ENCODE measurements at places on chromosomes 7 and 10.

- DNase-seq: no peak
Measured at GRCh38 chr10:80152820-80153219, 20.3 kb downstream of the PLAC9 start.

DNA sequence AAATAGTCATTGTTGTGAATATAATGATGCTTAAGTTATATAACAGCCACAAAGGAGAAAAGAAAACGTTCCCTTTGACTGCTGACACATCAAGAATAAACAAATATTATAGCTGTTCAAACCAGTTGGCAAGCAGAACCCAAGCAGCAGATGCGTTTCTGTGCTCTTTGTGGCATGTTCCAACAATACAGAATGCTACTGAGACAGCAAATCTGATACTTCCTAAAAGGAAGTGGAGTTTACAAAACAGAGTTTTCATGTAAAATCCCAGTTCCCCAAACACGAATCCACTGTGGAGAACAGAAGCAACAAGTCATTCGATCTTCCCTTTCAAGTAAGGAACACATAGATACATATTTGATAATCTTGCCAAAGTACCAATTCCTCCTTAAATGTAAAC, 170.9 kb upstream of the ASAH2 start:
- DNase-seq: peak; percentile 79

DNA sequence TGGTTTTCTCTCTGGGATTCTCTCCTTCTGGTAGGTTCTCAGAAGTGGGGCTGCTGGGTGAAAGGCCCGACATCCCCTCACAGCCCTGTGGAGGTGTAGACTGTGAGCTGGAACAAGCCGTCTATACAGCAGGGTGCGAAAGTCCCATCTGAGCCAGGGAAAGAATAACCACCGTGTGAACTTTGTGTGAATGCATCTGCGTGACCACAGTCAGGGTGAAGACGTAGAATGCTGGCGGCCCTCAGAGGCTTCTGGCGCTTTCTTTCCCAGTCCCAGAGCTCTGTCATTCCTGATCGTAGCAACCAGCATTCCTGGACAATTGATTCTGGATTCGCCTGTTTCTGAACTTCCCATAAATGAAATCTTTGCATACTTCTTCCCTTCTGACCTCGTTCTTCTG, 30.0 kb downstream of the ELFN1 start:
- no peak for DNase-seq

GRCh38 chr7:732094-732541, 5.0 kb upstream of the PRKAR1B start:
- peak; percentile 10 for DNase-seq

- DNase-seq: no peak
Measured at GRCh38 chr7:84529480-84530205, 335.1 kb upstream of the SEMA3A start.

DNA sequence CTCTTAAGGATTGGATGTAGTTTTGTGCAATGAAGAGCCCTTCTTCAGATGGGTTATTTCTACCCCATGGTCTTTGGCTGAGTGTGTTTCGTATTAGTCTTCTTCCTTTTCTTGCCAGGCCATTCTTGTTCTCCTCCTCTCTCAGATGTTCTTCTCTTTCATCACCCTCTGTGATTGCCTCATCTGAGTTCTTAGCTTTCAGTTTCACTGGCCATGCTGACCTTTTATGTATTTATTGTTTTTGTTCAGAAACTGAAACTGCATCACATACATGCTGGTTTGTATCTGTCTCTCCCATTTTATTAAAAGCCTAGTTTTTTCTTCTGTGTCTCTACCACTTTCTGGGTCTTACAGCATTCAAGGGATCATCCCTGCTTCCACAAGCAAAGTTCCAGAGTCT, 21.7 kb upstream of the PCGF5 start:
- DNase-seq: no peak

- DNase-seq: peak; percentile 90
Measured at GRCh38 chr10:103192451-103193106, 493 bp downstream of the NT5C2 start.

- no peak for DNase-seq
Measured at GRCh38 chr7:44073664-44074348, 8.4 kb upstream of the PGAM2 start.

- no peak for DNase-seq
Measured at GRCh38 chr7:11130012-11130411, 156.3 kb downstream of the PHF14 start.

- DNase-seq: no peak
Measured at GRCh38 chr10:91935886-91936285, 12.3 kb downstream of the BTAF1 start.

- DNase-seq: peak; percentile 37
Measured at GRCh38 chr7:141161550-141162535, 88.0 kb downstream of the TMEM178B start.

GRCh38 chr7:142898377-142899170, 13.0 kb upstream of the TRPV6 start:
- no peak for DNase-seq

DNA sequence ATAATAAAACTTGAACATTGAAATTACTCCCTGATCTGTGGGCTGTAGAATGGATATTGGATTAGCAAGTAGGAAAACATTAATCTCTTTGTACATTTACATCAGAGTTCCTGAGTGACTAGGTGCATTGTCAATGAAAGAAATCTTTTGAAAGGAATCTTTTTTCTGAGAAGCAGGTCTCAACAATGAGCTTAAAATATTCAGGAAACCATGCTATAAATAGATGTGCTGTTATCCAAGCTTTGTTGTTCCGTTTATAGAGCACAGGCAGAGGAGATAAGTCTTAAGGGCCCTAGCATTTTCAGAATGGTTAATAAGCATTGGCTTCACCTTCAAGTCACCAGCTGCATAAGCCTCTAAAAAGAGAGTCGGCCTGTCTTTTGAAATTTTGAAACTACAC, 41.3 kb upstream of the SLC16A12 start:
- no peak for DNase-seq

GRCh38 chr10:123359539-123359938, 205.3 kb downstream of the BUB3 start:
- DNase-seq: no peak

DNA sequence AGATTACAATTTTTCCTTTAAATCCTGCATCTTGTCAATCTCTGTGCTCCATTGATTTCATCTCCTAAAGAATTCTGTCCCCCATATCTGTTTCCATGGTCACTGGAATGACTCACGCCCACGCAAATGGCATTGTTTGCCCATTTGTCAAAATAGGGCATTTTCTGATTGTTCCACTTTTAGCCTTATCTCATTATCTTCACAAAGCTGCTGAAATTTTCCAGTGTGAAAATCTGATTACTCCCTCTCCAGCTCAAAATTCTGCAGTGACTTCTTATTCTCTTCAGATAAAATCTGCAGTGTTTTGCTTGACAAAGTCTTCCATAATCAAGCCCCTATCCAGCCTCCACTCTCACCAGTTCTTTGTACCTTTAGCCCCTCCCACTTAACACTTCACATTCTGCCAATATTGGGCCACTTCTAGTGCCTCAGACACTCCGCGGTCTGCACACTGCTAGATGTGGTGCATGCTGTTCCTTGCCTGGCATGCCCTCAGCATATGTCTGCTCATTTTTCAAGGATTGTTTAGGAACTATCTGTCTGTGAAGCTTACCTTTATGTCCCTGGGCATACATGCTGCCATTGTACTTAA, 33.9 kb upstream of the CTTNBP2 start:
- no peak for DNase-seq

DNA sequence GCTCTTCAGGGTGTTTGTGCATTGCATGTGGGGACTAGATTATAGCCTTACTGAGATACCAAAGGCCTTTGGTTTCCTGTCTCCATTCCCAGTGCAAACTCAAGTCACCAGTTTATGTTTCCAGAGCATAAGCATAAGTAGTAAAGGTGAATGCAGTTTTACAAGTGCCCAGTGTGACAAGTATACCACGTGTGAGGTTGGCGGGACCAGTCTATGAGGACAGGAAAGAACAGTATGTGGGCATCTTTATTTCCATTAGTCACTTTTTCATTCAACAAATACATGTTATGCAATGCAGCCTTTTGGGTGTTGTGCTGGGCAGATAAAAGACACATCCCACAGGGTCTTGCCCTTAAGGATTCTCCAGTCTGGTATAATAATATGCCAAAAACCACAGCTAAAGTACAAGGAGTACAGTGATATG, 146.5 kb downstream of the ARID5B start:
- DNase-seq: no peak

DNA sequence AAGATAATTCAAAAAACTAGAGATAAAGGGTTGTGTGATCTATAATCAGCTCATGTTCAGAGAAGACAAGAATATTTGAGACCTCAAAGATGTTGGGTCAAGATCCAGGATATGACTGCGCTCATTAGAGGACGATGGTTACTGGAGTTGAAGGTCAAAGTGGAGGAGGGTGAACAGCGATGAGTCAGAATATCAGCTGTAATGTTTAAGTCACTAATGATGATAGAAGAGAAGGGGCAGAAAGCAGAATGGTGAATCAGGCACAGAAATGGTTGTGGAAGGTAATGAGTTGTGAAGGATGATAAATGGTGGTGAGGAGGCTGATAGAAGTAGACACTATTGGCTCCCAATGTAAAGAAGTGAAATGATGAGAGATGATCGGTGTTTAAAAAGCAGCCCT, 540.3 kb downstream of the INHBA start:
- no peak for DNase-seq

GRCh38 chr7:76236224-76236623, 34.5 kb downstream of the SRRM3 start:
- DNase-seq: no peak

GRCh38 chr10:132326925-132327324, 5.1 kb upstream of the LRRC27 start:
- no peak for DNase-seq

DNA sequence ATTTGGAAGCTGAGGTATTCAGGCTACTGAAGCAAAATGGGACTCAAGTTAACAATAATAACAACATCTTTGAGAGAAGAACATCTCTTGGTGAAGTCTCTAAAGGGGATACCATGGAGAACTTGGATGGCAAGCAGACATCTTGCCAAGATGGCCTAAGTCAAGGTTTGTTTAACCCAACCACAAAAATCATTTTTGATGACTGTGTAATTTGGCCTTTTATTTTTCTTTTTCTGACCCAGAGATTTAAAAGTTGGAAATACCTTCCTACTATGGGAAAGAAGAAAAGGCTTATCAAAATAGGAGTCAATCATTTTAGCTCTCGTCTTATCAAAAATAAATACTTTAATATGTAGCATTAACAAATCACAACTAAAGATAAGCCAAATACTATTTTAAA, 72.4 kb downstream of the PON1 start:
- no peak for DNase-seq

DNA sequence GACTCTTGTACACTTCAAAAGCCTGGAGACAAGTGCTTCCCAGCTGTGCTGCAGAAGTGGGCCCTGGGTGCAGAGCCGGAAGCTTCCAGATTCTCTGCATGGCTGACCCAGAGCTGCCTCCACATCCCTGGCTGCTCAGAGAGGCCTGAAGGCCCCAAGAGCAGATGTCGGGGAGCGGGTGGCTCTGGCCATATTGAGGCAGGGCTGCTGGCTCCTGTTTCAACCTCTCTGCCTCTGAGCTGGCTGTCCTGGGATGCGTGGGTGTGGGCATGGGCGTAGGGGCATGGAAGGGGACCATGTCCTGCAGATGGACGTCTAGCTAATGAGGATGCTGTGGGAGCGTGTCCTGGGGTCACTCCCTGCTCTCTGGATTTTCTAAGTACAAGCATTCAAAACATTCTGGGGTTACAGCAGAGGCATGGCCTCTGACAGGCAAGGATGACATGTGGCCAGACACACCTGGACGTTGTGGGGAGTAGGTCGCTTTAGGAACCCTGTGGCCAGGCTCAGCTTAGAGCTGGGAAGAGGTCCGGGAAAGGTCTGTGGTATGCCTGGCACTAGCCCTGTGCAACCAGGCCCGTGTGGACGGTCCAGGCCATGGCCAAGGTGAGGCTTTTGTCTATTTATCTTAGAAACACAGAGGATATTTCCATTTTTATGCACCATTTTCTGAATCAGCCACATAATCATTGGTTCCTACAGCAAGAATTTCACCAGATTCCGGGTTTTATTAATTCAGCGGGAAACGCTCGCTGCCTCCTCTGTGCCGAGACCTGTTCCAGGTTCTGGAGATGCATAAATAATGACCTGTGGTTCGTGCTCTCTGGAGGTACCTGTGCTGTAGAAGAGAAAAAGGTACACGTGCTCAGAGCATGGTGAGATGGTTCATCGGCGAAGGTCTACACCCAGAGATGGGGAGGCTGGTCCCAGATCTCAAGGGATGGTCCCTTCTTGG, 361.1 kb downstream of the GLRX3 start:
- DNase-seq: no peak

DNA sequence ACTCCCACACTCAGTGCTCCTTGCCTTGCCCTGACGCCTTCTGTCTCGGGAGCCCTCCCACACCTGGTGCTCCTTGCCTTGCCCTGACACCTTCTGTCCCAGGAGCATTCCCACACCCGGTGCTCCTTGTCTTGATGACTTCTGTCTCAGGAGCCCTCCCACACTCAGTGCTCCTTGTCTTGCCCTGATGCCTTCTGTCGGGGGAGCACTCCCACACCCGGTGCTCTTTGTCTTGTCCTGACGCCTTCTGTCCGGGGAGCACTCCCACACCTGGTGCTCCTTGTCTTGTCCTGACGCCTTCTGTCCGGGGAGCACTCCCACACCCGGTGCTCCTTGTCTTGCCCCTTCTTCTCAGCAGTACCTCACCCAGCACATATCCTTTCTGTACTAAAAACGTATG, 207.2 kb upstream of the ADARB2 start:
- no peak for DNase-seq

DNA sequence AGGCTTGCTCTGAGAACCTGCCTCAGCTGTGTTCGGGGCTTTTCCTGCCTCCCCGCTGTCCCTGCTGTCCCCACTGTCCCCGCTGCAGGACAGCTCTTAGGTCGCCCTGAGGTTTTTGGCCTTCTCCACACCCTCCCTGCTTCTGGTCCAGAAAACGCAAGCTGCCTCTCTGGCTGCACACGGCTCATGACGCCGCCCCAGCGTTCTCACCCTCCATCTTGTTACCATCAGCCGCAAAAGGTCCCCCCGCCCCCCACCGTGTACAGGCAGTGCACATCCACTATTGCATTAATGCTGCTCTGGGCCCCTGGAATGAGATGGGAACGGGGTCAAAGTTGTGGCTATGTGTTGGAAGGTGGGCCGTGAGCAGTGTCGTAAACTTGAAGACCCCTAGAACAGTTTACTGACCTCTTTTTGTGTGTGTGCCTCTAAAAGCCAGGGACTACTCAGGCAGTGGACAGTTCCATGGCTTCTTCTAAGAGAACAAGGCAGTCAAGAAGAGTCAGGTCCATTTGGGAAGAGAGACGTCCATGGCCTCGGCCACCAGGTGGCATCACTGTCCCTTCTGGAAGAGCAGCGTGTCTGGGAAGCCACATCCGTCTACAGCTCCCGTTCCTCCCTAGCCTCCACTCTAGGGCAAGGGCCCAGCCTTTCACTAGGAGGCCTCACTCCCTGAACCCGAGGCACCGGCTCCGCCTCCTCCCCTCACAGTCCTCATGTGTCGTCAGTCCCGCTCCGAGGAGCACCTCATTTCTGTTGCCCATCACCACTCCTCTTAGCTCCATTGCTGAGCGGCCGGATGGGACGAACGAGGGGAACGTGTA, 38.5 kb upstream of the MKRN1 start:
- DNase-seq: peak; percentile 93
